ENCODE measurements at places on chromosomes 4 and X. TPM values are rescaled to one million over a fixed set of nuclear protein-coding genes. Genes with fewer than 3 reads are reported as not detected.

GRCh38 chr4:79603681-79604080, 195.7 kb upstream of the GK2 start:
- no peak for DNase-seq

- DNase-seq = no peak
These were observed 74.4 kb upstream of the DDX3X start for GRCh38 chrX:41259516-41259915.

DNA sequence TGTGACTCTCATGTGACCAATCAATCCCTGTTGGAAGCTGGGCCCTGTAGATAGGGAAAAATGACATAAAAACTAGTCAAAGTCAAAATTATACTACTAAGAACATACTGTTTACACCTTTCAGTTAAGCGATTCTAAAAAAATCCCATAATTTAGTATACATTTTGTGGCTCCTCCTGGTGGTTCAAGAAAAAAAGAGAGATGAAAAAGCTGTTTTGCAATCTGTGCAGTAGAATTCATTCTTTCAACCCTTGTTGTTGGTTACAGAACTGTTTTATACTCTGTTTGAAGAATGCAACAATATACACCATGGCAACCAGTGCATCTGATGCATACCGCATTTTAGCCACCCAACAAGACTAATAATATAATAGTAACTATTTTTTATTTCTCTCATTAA, 66.8 kb upstream of the ANK2 start:
- DNase-seq = no peak

GRCh38 chr4:743463-744211, 38.0 kb downstream of the PCGF3 start:
- no peak for DNase-seq

- peak; percentile 27 for DNase-seq
These were observed at the start of gene ANKRD37 for GRCh38 chr4:185396724-185397385. Gene ANKRD37 (plus strand): TSS chr4:185396841. CDS start chr4:185396924, 83 bp downstream.

DNA sequence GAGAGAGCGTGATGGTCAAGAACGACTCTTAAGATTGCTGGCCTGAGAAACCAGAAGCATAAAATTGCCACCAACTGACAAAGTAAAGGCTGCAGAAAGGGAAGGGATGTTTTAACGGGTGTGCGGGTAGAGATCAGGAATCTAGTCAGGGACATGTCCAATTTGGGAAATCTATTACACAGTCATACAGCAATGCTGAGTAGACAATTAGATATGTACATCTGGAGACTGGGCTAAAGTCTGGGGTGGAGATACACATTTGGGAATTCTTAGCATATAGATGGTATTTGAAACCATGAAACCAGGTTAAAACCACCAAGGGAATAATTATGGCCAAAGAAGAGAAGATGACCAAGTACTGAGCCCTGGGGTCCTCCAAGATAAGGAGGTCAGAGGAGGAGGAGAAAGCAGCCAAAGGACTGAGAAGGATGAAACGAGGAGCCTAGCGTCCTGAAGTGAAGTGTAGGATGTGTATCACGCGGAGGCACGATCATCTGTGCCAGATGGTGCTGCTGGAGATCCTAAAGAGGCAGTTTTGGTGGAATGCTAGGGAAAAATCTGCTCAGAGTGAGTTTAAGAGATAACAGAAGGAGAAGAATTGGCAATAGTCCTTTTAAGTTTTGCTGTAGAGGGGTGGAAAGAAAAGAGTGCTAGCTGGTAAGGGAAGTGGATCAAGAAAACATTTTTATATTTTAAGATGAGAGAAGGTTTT, 36.5 kb downstream of the SEC24D start:
- no peak for DNase-seq

DNA sequence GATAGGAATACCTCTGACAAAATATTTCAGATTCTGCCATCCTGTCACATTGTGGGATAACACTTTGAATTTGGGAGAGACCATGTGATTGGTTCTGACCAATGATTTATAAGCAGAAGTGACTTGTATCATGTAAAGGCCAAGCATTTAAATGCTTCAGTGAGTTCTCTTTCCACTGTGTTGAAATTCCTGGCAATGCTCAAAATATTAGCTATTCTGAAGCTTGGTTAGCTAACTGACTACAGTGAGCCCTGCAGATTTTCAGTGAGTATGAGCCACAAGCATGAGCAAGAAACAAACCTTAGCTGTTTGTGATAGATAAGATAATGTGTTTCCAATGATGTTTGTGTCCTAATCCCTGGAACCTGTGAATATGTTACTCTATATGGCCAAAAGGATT, 562.8 kb upstream of the AADAT start:
- no peak for DNase-seq

DNA sequence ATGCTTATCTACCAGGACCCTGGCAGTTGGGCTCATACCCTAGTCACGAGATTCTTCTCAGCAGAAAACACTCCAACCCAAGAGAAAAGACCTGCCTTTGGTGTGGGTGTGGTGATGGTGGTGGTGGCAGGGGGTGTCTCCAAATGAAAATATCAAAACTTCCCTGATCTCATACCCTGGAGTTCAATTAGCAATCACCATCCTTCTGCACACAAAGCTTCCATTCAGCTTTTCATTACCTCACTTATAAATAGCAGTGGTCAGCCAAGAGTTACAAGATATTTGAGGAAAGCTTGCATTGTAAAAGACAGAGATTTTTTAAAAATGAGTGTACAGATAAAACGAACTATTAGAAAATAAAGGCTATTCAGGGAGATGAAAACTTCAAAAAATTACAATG, 580.8 kb upstream of the MAGEB2 start:
- no peak for DNase-seq

DNA sequence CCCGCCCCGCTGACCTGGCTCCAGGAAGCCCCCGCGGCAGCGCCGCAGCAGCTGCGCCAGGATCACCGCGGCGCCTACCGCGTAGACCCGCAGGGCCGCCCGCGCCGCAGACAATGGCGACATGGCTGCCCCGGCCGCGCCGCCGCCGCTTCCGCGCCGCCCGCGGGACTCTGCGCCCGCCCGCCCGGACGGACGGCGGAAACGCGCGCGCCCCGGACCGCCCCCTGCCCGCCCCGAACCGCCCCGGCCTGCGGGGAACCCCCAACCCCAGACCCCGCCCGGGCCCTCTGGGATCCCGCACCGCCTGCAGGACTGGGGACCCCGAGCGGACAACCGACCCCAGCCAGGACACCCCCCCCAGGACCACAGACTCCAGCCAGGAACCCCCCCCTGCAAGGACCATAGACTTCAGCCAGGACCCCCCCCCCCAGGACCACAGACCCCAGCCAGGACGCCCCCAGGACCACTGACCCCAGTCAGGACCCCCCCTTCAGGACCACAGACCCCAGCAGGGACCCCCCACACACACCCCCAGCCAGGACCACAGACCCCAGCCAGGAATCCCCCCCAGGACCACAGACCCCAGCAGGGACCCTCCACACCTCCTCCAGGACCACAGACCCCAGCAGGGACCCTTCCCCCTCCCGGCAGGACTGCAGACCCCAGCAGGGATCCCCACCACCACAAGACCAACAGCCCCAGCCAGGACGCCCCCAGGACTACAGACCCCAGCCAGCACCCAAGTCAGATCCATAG, at the start of the genes DHRSX and ZBED1:
Gene DHRSX, minus strand, starts transcription at position 174 of the 756 bp plus-strand sequence. Its CDS starts 51 bp downstream, at position 123.
Gene ZBED1, minus strand, starts transcription at position 174 of the 756 bp plus-strand sequence. CDS start 10,257 bp downstream, outside the sequence.
- DNase-seq = no peak

GRCh38 chr4:124097447-124097846, 615.1 kb downstream of the ANKRD50 start:
- DNase-seq = no peak

GRCh38 chr4:68896749-68897148, 54.9 kb downstream of the UGT2A3 start:
- no peak for DNase-seq

ADGRG2 gene
- 0.20 TPM for total RNA-seq

PLP1 gene
- total RNA-seq = 265 TPM

SH3BP2 gene
- total RNA-seq = 34.8 TPM

NXF3 gene
- total RNA-seq = not detected

USP17L12 gene
- not detected for total RNA-seq

TBC1D8B gene
- total RNA-seq = 1.1 TPM

RTL3 gene
- total RNA-seq = not detected
